DND-41 (cell line): ENCODE measurements at places on chromosomes 2 and 18.

DNA sequence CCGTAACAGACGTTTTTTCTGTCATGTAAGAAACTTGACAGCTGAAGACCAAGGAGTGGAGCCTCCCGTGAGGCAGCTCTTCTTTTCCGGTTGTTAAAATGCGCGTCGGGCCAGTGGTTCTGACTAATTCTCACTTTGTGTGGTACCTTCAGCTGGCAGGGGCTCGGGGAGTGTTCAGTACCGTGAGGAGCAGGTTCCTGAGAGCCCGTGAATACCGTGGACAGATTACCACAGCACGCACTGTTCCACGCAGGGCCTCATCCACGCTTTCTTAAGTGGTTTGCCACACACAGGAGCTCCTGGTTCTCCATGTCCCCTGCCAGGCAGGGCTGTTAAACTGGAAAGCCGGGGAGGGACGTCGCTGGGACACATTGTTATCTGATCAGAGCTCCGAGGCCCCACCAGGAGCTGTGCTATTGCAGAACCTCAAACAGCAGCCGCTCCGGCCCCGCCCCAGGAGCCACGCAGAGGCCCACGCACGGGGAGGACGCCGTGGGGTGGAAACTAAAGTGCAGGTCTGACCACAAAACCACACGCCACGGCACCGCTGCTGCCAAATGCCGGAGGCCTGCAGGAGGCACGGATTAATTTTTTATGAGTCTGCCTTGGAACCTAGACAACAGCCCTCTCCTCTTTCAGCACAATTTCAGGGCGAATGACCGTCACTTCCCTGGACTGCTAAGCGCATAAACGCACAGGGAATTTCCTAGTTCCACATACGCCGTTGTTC, 43.3 kb downstream of the NFATC1 start:
- DNase-seq, result peak; percentile 16
- H3K4me1 ChIP-seq, result 0 out of 2 replicates have a peak, but pooled peaks cover 8% of the 10 kb centered on the region
- H3K27ac ChIP-seq, result no peak overlapping the region
- H3K4me3 ChIP-seq, result no peak overlapping the region

- H3K27ac ChIP-seq, result no peak overlapping the region
- no peaks in the 10 kb centered on the region for H3K27me3 ChIP-seq
- no peaks in the 10 kb centered on the region for H3K4me1 ChIP-seq
These were observed 721.8 kb downstream of the ERBB4 start for GRCh38 chr2:211816754-211817153.

DNA sequence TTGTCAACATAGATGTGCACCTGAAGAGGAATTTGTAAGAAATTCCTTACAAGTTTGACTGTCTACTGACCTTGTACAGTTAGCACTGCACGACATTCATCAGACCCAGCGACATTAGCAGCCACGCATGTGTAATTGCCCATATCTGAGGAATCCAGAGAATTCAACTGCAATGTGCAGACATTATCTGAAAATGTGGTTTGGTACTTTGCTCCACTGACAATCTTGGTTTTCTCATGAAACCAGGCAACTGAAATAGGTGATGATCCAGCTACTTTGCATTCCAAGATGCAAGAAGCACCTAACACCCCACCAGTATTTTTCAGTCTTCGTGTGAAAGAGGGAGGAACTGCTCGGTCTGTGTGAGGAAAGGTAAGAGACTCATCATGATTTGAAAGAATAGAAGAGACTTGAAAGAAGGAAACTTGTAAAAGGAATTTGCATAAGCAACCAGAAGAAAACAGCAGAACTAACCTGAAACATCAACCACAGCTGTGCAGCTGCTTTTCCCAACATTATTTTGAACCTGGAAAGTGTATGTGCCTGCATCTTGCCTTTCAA, 83.4 kb downstream of the TTN start:
- H3K27ac ChIP-seq, result no peak overlapping the region
- H3K36me3 ChIP-seq, result no peaks in the 10 kb centered on the region
- peaks cover 13% of the 10 kb centered on the region for H3K27me3 ChIP-seq
- DNase-seq, result no peak

DNA sequence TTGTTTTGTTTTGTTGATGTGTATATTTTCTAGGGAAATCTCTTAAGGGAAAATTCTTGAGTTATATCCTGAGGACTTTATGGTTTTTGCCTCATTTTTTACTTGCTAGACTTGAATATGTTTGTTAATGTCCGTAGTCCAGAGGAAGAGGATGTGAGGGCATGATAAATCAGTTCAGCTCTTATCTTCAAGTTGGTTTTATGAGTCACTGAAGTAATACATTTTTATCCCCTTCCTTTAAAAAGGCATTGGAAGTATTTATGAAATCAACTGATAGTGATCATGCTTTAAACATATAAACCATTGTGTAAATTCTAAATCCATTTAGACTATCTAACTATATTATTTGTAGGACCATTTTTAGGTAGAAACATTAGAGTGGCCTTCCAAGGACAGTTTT, 43.9 kb upstream of the CYBRD1 start:
- DNase-seq, result no peak
- H3K36me3 ChIP-seq, result peaks cover 53% of the 10 kb centered on the region; the same call in 1 of the 2 replicates
- H3K4me3 ChIP-seq, result no peak overlapping the region
- no peaks in the 10 kb centered on the region for H3K27me3 ChIP-seq
- H3K4me1 ChIP-seq, result no peaks in the 10 kb centered on the region

DNA sequence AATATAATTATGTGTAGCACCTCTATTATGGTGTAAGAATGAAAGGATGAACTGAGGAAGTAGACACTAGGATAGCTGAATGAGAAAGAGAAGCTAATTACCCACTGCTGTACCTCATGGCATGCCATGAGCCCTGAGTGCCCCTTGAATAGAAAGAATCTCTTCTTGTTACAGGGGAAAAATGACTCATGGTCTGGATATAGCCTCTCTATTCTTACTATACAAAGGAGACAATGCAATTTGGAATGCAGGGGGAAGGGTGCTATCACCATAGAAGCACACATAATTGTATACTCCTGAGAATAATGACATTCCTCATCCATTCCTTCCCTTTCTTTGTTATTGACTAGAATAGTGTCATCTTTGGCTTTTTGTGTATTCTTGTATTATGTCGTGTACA, 385.2 kb downstream of the CDH7 start:
- no peaks in the 10 kb centered on the region for H3K4me1 ChIP-seq
- no peak overlapping the region for H3K27ac ChIP-seq
- H3K4me3 ChIP-seq, result no peak overlapping the region
- DNase-seq, result no peak
- no peaks in the 10 kb centered on the region for H3K36me3 ChIP-seq
- H3K27me3 ChIP-seq, result no peaks in the 10 kb centered on the region

DNA sequence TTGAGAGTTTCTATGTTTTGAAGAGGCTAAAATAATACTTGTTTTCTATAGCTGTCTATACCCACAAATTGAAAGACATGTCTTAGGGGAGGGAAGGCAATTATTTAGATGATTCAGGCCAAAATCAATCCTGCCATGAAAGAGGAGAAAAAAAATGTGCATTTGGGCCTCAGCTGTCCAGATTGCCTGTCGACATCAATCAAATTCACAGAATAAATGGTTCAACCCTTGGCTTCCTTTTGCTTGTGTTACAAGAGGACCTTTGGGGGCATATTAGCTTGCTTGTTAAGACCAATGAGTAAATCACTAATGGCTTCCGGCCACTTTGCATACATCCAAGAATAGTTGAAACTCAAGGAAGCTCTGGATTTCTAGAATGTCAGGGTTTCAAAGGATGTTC, 900.8 kb upstream of the CELF4 start:
- H3K4me3 ChIP-seq, result no peak overlapping the region
- DNase-seq, result no peak
- no peaks in the 10 kb centered on the region for H3K27me3 ChIP-seq
- no peaks in the 10 kb centered on the region for H3K4me1 ChIP-seq
- H3K27ac ChIP-seq, result no peak overlapping the region
- no peaks in the 10 kb centered on the region for H3K36me3 ChIP-seq

DNA sequence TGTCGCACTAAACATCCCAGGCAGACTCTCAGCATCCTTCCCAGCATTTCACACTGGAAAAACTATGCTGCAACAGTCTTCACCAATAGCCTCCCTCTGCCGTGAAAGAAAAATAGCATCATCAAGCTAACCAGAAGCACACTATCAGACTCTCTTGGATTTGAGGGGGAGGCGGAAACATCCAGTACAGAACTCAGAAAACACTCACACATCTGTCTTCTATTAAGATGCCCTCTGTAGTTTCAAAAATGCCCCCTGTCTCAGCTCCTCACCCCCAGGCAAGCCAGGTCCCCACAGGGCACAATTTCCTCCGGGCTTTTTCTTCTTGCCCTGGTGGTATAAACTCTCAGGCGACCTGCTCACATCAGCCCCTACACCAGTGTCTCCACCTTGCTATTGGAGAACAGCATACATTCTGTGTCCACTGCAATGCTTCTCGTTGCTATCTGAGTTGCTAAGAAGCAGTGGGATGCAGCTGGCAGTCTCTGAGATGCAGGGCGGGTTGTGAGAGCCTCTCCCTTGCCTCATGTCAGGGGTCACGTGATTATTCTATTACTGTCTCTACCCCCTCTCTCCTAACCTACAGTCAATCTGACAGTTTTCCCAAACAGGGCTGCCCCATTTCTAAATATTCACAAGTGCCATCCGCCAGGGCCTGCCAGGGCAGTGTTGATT, 189.9 kb downstream of the INO80D start:
- no peak overlapping the region for H3K27ac ChIP-seq
- DNase-seq, result no peak
- no peaks in the 10 kb centered on the region for H3K36me3 ChIP-seq
- no peaks in the 10 kb centered on the region for H3K4me1 ChIP-seq

GRCh38 chr2:191980483-191980882, 133.6 kb upstream of the CAVIN2 start:
- no peak for DNase-seq
- H3K36me3 ChIP-seq, result no peaks in the 10 kb centered on the region
- no peaks in the 10 kb centered on the region for H3K4me1 ChIP-seq
- no peak overlapping the region for H3K27ac ChIP-seq

- H3K4me3 ChIP-seq, result no peak overlapping the region
- no peaks in the 10 kb centered on the region for H3K27me3 ChIP-seq
- H3K4me1 ChIP-seq, result peaks cover 5% of the 10 kb centered on the region; the same call in 1 of the 2 replicates
- H3K36me3 ChIP-seq, result no peaks in the 10 kb centered on the region
- no peak for DNase-seq
These were observed 55.1 kb upstream of the ACVR2A start for GRCh38 chr2:147789720-147790119.

GRCh38 chr2:232927793-232928550, 57.9 kb downstream of the SNORC start:
- no peaks in the 10 kb centered on the region for H3K36me3 ChIP-seq
- no peaks in the 10 kb centered on the region for H3K4me1 ChIP-seq
- no peak overlapping the region for H3K27ac ChIP-seq
- no peaks in the 10 kb centered on the region for H3K27me3 ChIP-seq
- no peak overlapping the region for H3K4me3 ChIP-seq

- no peaks in the 10 kb centered on the region for H3K4me1 ChIP-seq
- peak; percentile 36 for DNase-seq
- H3K4me3 ChIP-seq, result no peak within 1 kb of the TSS
- no peaks in the 10 kb centered on the region for H3K36me3 ChIP-seq
- no peaks in the 10 kb centered on the region for H3K27me3 ChIP-seq
These were observed at the start of gene FAM237A for GRCh38 chr2:206642075-206643025. Gene FAM237A (plus strand): TSS chr2:206642487. CDS start chr2:206644237, 1,750 bp downstream.

GRCh38 chr2:15674637-15675455, 83.2 kb downstream of the DDX1 start:
- no peaks in the 10 kb centered on the region for H3K36me3 ChIP-seq
- DNase-seq, result no peak
- no peaks in the 10 kb centered on the region for H3K27me3 ChIP-seq
- H3K4me3 ChIP-seq, result no peak overlapping the region
- H3K27ac ChIP-seq, result no peak overlapping the region

GRCh38 chr2:46813020-46813415, 102.6 kb downstream of the MCFD2 start:
- no peak overlapping the region for H3K4me3 ChIP-seq
- H3K27ac ChIP-seq, result no peak overlapping the region
- H3K27me3 ChIP-seq, result peaks cover 14% of the 10 kb centered on the region
- no peaks in the 10 kb centered on the region for H3K4me1 ChIP-seq
- DNase-seq, result no peak
- H3K36me3 ChIP-seq, result no peaks in the 10 kb centered on the region

DNA sequence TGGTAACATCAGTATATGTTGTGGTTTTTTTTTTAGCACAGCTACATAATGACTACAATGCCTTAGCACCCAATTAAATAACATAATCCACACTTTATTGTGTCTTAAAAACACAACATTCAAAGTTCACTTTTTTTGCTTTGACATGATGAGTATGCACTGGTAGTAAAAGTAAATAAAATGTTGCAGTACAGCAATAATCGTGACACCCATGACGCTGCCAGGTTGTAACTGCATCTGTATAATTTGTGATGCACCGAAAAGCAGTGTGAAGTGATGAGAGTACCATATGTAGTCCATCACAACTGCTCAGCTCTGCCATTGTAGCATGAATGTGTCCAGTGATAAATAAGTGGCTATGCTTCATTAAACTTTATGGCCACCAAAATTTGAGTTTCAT, 15.7 kb downstream of the PPP1CB start:
- no peak overlapping the region for H3K27ac ChIP-seq
- H3K4me1 ChIP-seq, result no peaks in the 10 kb centered on the region
- no peaks in the 10 kb centered on the region for H3K27me3 ChIP-seq
- no peak for DNase-seq

GRCh38 chr2:229422063-229422462, 151.0 kb upstream of the PID1 start:
- H3K4me1 ChIP-seq, result no peaks in the 10 kb centered on the region
- no peak for DNase-seq
- no peak overlapping the region for H3K4me3 ChIP-seq
- no peak overlapping the region for H3K27ac ChIP-seq

- no peaks in the 10 kb centered on the region for H3K36me3 ChIP-seq
- DNase-seq, result no peak
- no peaks in the 10 kb centered on the region for H3K4me1 ChIP-seq
These were observed 35.7 kb downstream of the ACVR1C start for GRCh38 chr2:157592948-157593347.

DNA sequence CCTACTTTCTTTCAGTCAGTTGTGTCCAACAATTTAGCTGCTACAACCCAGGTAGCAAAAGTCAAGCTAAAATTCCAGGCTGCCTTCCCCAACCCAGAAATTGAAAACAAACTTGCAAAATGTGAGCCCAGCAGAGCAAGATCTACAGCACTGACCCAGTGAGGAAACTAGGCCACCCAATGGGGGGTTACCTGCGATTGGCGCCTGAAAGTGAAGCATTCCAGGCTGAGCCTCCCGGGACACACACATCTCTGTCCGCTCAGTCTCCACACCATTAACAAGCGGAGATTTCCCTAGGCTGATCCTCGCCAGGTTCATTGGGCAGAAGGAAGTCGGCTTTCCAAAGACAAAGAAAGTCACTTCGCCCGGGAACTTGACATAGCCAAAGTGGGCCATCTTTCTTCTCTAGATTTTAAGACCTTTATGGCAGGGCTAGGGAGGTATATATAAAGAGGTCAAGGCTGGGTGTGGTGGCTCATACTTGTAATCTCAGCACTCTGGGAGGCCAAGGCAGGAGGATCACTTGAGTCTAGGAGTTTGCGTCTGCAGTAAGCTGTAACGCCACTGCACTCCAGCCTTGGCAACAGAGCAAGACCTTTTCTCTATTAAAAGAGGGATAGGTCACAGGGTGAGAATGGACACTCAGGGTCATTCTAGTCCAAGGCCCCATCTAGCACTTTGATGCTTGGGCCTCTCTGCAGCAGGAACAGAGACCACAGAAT, 53.6 kb downstream of the TTC32 start:
- no peak overlapping the region for H3K27ac ChIP-seq
- H3K4me1 ChIP-seq, result no peaks in the 10 kb centered on the region
- no peaks in the 10 kb centered on the region for H3K27me3 ChIP-seq
